ENCODE measurements at places on chromosomes 6 and 20.

- no peak for DNase-seq
Measured at GRCh38 chr6:119612911-119613381, 263.4 kb upstream of the MAN1A1 start.

- no peak for DNase-seq
Measured at GRCh38 chr6:30763618-30764489, 19.5 kb upstream of the IER3 start.

GRCh38 chr6:101683884-101684283 is 290.4 kb downstream of the GRIK2 start:
- no peak for DNase-seq

- DNase-seq = no peak
Measured at GRCh38 chr20:10077081-10077471, 42.3 kb downstream of the ANKEF1 start.

DNA sequence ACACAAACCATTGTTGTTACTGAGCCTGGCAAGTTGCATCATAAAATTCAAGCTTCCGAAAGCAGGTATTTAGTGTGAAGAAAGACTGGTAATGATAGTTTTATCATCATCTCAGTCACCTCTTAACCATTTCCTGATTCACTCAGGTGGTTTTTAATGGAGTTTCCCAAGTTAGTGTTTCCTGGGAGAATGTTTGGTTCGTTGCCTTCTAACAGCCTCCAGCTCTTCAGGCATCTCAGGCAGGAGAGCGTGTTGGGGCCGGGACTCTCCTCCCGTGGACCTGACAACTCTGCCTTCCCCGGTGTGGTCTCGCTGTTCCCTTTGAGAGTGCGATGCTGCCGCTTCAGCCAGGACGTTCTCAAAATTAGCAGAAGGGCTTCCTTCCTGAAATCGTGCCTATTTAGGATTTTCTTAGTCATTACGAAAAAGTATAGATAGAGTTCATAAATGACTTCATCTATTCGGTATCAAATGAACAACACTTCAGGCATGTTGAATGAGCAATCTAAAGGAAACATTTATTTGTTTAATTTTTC is 105.0 kb upstream of the QKI start:
- DNase-seq = no peak

DNA sequence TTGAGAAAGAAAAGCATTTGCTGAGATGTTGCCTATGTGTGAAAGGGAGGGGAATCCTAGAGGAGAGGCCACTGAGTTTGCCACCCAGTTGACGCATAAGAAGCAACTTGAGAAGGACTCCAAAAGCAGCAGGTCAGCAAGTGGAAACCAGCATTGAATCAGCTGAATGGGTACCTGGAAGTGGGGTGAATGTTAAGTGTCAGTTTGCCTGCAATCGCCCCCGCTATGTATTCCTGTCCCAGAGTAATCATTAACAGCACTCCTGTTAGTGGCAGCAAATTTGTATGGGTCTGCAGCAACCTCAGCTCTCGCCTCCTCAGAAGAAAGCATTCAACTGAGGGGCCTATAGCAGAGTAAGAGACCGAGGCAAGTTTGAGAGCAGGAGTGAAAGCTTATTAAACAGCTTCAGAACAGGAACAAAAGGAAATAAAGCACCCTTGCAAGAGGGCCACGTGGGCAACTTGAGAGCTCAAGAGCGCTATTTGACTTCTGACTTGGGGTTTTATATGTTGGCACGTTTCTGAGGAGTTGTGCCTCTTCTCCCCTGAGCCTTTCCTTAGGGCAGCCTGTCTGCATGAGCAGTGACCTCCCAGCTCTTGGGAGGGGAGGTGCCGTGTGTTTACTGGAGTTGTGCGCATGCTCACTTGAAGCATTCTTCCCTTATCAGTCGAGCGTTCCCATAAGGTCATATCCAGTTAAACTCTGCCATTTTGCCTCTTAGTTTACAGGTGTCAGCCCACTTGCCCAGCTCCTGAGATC is 122.6 kb upstream of the PHACTR1 start:
- no peak for DNase-seq

GRCh38 chr20:14997791-14998190 is 660.4 kb upstream of the FLRT3 start:
- no peak for DNase-seq

DNA sequence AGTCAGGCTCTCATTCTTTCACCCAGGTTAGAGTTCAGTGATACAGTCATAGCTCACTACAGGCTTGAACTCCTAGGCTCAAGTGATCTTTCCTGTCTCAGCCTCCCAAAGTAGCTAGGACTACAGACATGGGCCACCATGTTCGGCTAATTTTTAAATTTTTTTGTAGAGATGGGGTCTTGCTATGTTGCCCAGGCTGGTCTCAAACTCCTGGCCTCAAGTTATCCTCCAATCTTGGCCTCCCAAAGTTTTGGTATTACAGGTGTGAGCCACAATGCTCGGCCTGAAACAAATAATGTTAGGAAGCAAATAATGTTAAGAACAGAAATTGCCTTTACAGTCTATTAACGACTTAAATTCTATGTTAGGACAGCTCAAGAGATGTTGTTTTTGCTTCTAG is 1.8 kb upstream of the UBR2 start:
- DNase-seq = no peak

- DNase-seq = no peak
Measured at GRCh38 chr6:109531446-109531845, 48.4 kb upstream of the ZBTB24 start.

GRCh38 chr20:32976746-32977145 is 27.5 kb downstream of the SUN5 start:
- DNase-seq = no peak

DNA sequence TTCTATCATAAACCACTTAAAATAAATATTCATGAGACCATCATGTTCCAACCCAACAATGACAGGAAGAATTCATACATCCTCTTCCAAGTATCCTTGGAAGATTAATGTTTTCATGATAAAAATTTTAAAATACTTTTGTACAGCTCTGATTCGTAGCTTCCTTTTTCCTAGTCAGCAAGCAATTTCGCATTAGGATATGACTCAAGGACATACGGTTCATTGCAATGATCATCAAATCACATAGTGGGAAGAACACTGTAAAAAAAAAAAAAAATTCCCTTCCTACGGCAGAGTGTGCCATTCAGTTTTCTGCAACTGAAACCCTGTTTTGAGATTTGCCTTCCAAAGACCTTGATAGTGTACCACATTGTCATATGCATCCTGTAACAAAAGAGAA is 35.3 kb upstream of the GFOD1 start:
- no peak for DNase-seq

DNA sequence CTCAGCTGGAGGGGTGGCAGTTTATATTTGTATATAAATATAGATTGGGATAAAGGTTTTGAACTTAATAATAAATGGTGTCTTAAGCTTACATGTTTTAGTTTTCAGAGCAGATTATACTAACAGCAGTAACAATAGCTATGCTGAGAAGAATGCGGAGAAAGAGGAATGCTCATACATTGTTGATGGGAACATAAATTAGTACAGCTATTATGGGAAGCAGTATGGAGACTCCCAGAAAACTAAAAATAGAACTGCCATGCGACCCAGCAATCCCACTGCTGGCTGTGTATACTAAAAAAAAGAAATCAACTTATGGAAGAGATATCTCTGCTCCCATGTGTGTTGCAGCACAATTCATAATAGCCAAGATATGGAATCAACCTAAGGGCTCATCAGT is 127.9 kb downstream of the BCKDHB start:
- no peak for DNase-seq

- no peak for DNase-seq
Measured at GRCh38 chr6:138196122-138196738, 22.1 kb downstream of the PBOV1 start.
